Fibroblast of skin of back (primary cell): ENCODE measurements at places on chromosomes 2 and 18.

- peak; percentile 14 for DNase-seq
Measured at GRCh38 chr2:190210471-190210870, 109.2 kb downstream of the HIBCH start.

DNA sequence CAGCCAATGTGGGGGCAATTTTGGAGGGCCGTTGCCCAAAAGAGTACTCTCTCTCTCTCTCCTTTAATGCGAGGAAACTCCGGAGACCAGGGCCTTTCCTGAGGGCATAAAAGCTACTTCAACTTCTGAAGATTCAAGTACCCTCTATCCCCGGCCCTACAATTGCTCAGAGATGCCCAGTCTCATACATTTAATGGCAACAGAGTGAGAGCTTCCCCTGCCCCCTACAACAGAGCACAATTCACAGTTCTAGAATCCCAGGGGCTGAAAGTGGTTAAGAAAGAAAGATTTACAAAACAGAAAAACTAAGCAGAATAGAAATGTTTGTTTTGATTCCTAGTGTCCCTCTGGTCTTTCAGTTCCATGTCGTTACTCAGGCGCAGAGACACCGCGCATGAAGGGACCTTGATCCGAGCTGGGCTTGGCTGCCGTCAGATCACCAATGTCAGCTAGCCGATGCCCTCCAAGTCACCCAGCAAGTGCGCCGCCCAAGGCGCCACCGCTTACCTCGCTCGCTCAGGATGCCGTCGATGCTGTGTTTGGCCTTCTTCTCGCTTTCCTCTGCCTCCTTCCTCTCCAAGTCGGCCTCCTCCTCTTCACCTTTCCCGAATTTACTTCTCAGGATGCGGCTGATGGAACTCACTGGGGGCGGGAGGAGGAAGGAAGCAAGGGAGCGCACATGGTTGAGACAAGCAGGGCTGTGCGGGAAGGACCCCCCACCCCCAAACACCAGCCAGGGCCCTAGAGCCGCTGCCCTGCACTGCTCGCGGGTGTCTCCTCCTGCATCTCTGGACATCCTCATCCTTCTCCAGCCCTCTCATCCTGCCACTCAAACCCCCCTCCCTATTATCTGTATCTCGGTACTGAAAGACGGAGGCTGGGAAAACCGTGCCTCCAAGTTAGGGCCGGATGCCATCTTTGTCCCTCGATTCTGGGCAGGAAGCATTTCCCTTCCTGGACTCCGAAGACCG, 4.9 kb downstream of the PAX3 start:
- DNase-seq = no peak

DNA sequence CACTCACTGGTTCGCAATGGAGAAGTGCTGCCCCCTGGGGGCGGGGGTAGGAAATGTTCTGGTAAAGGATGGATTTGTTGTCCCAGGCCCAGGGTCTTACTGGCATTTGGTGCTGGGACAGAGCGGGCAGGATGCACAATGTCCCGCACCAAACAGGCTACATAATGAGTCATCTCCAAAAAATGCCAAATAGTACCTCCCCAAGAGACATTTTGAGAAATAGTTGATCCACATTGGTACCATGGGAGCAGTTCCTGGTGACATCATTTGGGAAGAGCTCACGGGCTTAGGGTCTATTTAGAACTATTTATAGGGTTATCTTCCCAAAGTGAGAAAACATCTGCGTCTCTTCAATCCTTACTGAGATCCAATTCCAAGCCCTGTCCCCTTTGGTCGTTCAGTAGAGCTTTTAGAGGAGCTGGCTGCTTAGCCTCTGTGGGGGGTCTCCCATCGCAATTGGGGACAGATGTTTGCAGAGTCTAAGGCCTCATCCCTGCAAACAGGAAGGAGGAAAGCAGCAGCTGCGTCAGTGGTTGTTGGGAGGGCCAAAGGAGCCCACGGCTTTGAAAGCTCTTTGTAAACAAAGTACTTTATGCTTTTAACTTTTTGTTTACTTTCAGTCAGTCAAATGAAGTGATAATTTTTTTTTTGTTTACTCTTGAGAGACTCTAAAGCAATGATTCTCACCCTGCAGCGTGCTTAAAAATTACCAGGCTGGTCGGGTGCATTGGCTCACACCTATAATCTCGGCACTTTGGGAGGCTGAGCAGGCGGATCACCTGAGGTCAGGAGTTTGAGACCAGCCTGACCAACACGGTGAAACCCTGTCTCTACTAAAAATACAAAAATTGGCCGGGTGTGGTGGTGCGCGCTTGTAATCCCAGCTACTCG, 49.3 kb downstream of the GREB1 start:
- DNase-seq = peak; percentile 74

DNA sequence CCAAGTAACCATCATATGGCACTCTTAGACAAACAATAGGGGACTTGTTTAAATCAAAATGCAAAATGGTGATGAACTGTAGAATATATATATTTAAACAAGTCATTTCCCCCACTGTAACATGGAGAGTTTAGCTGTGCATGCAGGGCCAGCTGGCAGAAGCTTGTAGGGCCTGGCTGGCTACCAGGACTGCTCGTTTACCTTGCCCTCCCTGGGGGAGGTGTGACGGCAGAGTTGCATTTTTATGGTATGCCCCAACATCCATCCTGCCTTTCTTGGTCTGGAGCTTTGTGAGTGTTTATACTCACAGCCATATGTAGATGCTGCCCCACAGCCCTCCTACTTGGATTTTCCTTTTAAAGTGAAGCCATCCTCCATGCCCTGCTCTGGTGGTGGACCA, 101.7 kb upstream of the ZFP36L2 start:
- DNase-seq = peak; percentile 33
